ENCODE measurements at places on chromosomes 5 and 9.

GRCh38 chr9:2072752-2073405 lies 57.7 kb downstream of the SMARCA2 start:
- no peak for DNase-seq

DNA sequence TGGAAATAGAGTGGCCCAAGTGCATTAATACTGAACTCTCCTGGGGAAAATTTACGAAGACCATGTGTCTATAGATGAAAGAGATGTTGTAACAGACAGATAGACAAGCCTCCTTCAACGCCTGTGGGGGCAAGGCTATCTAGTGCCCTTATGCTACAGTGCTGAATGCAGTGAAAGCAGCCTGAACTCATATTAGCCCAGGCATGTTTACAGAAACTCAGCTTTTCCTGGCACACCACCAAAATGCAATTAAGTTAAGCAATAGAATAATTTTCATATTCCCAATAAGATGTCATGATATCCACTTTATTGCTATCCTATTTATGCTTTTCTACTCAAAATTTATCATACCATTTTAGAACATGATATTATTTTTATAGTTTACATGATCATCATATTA lies 277.0 kb downstream of the DIRAS2 start:
- no peak for DNase-seq

GRCh38 chr5:51881901-51882300 lies 498.7 kb downstream of the ISL1 start:
- no peak for DNase-seq

DNA sequence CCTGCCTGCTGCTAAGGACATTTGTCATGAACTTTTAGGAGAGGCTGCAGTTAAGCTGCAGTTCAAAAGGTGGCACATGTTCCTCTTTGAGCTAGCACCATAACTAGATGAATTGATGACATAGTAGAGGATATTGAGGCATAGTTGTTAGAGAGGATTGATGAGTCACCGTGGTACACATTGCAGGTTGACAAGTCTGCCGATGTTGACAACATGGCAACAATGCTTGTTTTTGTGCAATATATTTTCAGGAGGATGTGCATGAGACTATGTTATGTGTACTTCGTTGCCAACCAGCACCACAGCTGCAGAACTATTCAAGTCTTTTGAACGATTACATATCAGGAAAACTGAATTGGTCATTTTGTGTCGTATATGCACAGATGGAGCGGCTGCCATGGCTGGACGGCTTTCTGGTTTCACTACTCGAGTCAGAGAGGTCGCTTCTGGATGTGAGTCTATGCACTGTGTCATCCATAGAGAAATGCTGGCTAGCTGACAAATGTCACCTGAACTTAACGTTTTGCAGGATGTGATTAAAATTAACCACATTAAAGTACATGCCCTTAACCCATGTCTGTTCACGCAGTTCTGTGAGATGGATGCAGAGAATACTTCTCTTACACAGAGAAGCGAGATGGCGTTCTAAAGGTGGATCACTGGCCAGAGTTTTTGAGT lies 24.2 kb downstream of the ANP32B start:
- DNase-seq: no peak

GRCh38 chr9:129176701-129177442 lies 1.2 kb downstream of the IER5L start:
- DNase-seq: no peak

GRCh38 chr5:56405116-56405908 lies 172.2 kb upstream of the ANKRD55 start:
- DNase-seq: no peak

DNA sequence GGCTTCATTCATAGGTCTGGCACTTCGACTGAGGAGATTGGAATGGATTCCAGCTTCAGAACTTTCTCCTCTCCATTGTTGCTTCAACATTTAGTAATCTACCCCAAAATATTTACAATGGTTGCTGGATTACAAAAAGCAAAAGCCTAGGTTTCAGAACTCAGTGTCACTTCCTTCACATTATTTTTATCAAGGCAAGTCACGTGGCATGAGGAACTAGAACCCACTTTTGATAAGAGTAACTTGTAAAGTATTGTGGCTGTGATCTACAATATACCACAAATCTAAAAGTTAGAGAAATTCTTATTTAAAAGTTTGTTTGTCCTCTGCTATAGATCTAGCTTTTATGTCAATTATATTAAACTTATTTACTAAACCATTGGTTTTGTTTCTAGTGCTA lies 39.7 kb upstream of the ANKDD1B start:
- no peak for DNase-seq

GRCh38 chr9:115540091-115540490 lies 422.1 kb upstream of the TNC start:
- no peak for DNase-seq
